ENCODE measurements at places on chromosomes 1 and 21.

DNA sequence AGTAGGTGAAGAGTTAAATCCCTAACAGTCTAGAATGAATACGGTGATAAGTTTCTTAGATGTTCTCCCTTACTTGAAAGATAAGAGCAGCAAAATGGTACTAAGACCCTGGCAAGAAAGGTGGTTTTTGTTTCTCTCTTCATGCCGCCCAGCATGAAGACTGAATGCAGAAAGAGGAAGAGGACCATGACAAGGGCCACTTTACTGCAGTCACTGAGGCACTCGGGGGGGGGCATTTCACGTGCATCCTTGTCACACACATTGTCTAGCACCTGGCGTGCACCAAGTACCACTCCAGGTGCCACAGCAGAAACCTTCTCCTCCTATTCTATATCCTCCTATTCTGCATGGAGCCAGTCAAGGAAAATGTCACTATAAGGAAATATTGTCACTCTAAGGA is 222.0 kb downstream of the TOMM20 start:
- no peak for DNase-seq

- peak; percentile 79 for DNase-seq
These were observed 95.4 kb downstream of the RNF220 start for GRCh38 chr1:44500181-44501046.

GRCh38 chr21:42656872-42657271 is 3.5 kb downstream of the PDE9A start:
- no peak for DNase-seq

DNA sequence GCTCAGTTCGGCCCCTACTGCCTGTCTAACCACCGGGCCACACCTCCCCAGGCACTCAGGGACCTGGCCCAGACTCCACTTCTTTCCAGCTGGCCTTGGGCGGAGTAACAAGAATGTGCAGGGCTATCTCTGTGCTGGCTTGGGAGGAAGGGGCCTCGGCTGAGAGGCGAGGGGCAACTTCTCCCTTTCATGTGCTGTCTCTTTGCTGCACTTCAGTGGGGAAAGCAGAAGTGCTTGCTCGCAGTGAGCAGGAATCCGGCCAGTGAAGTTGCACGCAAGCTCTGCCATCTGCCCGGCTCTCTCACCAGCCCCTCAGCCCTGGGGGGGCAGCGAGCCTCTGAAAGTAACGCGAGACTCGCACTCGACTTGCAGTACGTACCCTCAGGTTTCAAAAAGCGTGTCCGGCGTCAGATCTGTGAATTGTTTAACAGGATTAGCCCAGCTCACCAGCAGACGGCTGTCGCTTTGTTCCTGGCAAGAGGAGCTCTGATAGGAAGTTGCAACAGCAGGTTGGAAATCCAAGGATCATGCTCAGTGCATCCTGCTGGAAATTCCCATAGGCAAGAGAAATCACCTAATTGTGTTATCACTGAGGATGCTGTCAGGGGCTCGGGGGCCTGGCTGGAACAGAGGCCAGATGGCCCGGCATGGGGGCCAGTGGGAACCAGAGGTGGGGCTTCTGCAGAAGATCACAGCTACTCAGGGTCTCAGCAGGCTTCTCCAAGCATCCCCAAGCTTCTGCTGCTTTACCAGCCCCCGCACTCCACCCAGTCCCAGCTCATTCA is 221.1 kb downstream of the NPHP4 start:
- no peak for DNase-seq

- no peak for DNase-seq
These were observed 43.3 kb downstream of the GPR88 start for GRCh38 chr1:100581096-100581705.

- DNase-seq: no peak
These were observed 15.2 kb downstream of the SPOCD1 start for GRCh38 chr1:31800674-31800967.

- DNase-seq: no peak
These were observed 130.1 kb upstream of the CTTNBP2NL start for GRCh38 chr1:112265931-112266330.

- DNase-seq: no peak
These were observed 1.2 kb downstream of the SH3GLB1 start for GRCh38 chr1:86705665-86705985.

DNA sequence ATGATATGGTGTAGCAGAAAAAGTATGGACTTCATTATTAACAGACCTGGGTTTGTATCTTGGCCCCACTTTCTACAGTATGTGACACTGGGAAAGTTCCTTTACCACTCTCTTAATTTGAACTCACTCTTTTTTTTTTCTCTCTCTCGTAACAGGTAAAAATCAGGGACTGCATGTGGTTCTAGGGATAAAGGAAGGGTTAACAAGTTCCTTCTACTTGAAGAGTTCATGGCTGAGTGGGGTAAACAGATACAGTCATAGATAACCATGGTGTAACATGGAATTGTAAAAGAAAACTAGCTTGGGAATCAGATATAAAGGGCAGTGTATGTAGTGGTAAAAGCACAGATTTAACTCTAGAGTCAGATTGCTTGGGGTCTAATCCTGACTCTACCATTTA is 21.2 kb downstream of the ZYG11B start:
- DNase-seq: no peak

DNA sequence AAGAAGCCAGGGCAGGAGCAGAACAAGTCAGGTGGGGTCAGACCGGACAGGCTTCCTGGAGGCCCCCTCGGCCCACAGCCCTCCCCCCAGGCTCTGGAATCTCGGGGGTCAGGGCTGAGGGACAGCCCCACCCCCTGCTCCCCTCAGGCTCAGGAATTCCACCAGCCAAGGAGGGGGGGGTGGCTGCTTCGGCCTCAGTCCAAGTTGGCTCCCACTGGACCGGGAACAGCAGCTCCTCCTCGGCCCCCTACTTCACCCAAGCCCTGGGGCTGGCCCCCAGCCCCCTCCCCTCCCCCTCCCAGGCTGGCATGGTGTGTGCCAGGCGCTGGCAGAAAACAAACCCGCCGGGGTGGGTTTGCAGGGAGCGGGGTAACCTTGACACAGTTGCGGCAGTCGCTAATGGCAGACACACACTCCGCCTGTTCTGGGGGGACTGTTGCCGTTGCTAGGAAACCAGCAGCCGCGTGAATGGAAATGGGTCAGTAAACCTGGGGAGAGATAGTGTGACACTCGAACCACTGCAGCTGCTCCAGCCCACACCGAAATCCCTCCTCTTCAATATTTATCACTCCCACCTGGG is 32.4 kb downstream of the AHDC1 start:
- no peak for DNase-seq

DNA sequence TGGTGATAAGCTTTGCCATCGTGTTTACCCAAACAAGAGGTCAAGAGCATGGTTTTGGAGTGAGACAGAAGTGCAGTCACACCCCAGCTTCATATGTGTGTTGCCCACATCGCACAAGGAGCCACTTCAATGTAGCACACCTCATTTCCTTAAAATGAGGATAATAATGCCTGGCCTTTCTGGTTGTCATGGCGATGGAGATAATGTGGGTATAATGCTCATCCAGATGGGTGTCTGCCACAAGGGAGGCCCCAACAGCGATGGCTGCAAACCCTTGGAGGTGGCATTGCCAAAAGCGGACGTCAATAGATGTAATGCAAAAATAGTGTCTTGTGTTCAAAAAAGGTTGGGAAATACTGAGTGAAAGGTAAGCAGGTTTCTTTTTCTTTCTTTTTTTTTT is 83.1 kb upstream of the AJAP1 start:
- DNase-seq: no peak

GRCh38 chr1:117757668-117758067 is 151.8 kb downstream of the TENT5C start:
- DNase-seq: no peak

DNA sequence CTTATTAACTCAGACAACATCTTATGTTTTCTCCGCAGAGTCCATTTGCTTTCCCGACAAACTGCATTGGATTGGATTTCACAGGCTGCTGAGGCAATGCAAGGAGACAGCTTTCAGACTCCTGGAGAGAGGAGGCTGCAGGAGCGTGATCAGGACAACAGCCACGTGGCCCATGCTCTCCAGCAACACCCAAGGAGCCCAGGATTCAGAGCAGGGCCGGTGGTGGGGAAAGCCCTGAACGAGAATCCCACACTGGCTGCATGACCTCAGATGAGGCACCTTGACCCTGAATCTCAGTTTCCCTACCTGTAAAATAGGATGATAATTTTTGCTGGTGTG is 78.3 kb upstream of the NFASC start:
- DNase-seq: no peak

GRCh38 chr1:109790735-109791494 is 27.2 kb upstream of the EPS8L3 start:
- peak; percentile 74 for DNase-seq

DNA sequence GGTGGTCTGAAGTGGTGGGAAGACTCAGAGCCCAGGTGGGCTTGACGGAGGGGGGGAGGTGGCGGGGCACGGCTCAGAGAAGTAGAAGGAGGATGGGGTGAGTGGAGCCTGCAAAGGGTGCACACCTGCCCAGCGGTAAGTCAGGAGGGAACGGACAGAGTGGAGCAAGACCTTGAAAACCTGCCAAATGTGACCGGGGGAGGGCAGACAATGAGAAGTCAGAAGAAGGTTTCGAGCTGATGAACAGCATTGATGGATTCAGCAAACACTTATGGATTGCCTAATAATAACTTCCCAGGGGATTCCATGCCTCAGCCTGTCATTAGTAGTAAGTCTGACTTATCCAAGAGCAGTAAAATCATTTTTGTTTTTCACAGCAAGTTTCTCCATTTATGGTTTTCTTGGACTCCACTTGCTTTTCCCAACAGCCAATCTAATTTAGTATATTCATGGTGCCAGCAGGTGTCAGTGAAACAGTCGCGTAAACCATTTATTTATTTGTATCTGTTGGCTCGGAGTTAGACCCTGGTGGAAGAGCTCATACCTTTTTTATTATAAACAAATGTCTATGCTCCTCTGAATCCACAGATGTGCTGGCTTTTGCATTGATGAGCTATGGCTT is 279.1 kb downstream of the PCP4 start:
- DNase-seq: no peak

GRCh38 chr1:69845655-69846054 is 277.9 kb downstream of the LRRC7 start:
- DNase-seq: no peak

DNA sequence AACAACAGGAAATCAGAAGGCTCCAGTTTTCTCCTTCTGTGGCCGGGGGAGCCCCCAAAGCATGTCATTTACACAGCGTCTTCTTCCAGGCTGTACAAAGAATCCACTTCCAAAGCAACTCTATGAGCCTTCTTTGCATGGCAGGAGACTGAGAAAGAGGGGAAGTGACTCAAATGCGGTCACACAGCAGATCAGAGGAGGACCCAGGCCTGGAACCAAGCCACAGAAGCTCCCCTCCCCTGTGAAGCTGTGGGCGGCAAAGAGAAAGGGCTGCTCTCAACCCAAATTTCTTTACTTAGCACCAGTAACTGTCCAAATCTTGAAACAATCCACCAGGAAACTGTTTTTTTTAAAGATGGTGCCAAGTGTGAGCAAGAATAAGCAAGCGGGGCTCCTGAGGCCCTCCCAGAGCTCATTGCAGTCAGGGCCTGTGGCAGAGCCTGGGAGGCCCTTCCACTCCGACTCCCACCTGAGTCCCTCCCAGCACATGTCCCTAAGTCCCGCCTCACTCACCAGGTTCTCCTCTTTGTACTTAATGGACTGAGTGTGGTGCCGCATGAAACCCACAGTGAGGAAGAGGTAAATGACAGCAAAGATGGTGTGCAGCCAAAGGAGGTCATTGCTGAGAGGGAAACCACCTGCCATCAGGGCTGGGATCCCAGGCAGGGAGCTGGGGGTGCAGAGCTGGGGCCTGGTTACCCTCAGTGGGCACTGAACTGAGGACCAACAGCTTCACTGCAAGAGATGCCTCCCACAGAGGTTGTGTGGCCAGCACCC is 15.9 kb downstream of the TMEM63A start:
- DNase-seq: no peak

DNA sequence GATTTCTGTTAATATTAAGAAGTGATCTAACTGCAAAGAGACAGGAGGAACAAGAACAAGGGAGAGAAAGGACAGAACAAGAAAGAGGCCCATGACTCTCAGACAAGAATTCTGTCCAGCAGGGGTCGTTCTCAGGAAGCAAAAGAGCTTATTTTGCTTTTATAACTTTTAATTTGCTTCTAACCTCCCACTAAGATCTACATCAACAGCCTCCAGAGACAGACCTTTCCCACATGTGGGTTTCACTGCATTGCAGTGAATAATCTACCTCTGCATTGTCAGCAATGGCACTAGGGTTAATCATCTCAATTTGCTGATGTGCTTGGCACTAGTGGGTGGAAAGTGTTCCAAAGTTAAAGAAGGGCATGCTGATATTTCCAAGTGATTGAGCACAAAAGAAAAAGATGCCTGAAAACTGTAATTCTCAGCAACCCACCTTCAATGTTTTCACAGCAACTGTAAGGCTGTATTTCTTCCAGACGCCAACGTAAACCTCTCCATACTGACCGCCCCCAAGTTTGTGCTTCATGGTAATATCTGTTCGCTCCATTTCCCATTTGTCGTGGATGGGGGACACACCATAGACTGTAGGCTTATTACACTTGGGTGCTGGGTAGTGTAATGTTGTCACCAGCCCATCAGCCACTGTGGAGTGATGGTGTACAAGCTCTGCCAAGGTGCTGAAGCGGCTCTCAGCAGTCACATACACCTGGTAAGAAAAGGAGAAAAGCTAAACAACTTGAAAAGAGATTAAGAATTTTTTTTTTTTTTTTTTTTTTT is 39.5 kb downstream of the TOR3A start:
- no peak for DNase-seq

DNA sequence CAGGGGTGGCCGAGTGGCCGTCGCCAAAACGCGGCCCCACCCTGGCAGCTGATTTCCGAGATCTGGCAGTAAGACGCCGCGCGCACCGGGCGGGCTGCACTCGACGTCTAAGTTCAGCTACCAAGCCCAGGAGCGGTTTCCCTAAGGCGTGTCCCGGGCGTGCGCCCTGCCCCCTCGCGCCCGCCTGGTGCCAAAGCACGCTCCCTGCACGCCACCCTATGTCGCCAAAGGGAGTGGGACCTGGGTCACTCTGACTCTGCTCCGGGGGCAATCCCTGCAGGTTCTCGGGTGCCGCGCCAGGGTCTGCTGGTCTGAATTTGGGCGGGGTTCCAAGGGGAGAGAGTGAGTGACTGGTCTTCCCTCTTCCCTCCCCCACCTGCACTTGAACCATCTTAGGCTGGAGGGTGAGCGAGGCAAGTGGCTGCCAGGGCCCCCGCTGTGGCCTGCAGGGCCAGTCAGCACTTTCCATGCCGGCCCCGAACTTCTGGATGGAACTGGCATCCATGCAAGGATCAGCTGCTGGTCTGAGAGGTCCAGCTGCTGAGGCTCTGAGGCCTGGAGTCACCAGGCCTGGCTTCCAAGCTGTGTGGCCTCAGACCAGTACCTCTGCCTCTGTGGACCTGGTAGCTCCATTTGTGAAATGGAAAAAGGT is at the start of gene LRRC38:
LRRC38 (minus strand) TSS at position 109 of the 652 bp plus-strand sequence. CDS start 410 bp downstream, outside the sequence.
- DNase-seq: peak; percentile 71

DNA sequence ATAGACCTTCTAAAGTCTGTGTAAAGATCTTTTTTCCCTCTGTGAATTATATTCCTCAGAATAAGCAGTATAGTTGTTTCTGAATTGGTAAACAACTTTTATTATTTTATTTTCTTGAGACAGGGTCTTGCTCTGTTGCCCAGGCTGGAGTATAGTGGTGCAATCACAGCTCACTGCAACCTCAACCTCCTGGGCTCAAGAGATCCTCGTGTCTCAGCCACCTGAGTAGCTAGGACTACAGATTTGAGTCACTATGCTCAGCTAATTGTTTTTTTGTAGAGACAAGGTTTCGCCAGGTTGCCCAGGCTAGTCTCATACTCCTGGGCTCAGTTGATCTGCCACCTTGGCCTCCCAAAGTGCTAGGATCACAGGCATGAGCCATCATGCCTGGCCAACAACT is 26.6 kb upstream of the HMGN1 start:
- no peak for DNase-seq

GRCh38 chr1:7482077-7482476 is 289.0 kb upstream of the VAMP3 start:
- no peak for DNase-seq

GRCh38 chr1:244945109-244945671 is 80.8 kb upstream of the HNRNPU start:
- no peak for DNase-seq

Data from H9 (cell line).